ENCODE measurements at places on chromosomes 13 and 19.

GRCh38 chr13:51999510-51999911 is 11.7 kb downstream of the ATP7B start:
- no peaks in the 10 kb centered on the region for H3K36me3 ChIP-seq
- H3K4me3 ChIP-seq, result no peak overlapping the region
- no peak for DNase-seq

DNA sequence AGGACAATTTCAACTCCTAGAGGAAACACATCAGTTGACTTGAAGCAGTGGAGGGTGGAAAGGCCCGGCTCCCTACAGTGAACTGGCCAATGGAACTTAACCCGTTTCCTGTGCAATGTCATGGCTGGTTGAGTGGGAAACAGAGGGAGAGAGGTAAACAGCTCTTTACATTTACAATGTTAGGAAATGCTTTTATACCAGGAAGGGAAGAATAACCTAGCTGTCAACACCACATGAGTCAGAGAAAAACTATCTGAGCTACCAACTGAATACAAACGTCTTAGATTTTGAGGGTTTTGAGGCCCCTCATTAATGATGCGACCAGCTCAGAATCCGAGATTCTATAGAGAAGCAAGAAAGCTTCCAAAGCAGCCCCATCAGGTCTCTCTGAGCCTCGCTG is 36.7 kb downstream of the CARD8 start:
- H3K36me3 ChIP-seq, result peaks cover 51% of the 10 kb centered on the region
- H3K4me1 ChIP-seq, result peaks cover 3% of the 10 kb centered on the region
- no peak overlapping the region for H3K4me3 ChIP-seq
- no peak overlapping the region for H3K27ac ChIP-seq

DNA sequence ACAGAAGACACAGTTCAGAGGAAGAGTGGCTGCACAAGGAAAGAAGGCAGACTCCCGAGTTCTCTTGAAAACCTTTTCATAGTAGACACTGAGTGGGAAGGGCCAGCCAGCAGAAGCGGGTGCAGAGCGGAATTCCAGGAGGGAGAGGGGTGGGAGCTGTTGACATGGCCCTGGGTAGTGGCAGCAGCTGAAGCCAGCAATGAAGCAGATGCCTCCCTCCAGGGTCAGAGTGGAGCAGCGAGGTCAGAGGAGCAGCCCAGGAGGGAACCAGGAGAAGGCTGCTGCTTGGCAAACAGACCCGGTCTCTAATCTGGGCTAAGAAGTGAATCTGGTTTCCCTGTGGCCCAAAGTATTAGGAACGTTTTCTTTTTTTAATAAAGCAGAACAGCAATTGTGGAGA is 73.9 kb upstream of the SPATA13 start:
- no peak overlapping the region for H3K4me3 ChIP-seq

DNA sequence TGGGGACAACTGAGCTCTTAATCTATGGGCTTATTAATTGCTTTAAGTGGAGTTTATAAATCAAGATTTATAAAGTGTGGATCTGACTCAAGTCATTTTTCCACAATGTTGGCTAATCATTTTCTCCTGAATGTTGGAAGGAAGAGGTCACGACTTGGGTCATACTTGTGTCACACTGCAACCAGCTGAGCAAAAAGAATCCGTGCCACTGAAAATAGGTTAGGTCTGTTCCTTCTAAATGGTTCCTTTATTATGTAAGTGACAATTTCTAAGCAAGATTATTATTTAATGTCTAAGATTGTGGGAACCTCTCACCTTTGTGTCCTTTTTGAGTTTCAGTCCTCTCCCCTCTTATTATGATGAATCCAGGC is 178.6 kb downstream of the SHISA2 start:
- H3K27ac ChIP-seq, result no peak overlapping the region
- peak overlapping the region; percentile 40 for H3K4me3 ChIP-seq
- no peaks in the 10 kb centered on the region for H3K27me3 ChIP-seq

DNA sequence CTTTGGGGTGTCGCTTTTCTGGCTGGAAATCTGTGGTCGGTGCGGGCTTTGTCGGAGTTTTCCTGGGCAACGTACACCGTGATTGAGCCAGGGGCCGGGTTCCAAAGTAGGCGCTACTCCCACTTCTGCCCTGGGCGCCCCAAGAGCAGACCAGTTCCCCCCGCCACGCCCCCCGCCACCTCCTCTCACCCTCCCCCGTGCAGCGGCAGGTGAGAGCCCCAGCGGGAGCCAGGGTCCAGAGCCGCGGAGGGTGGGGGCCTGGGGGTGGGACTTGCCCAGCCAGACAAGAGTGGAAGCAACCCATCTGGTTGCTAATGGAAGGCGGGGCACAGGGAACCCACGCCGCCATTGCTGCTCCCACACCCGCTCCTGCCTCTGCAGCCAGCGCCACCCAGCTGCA is 2195.9 kb downstream of the PCDH9 start:
- no peaks in the 10 kb centered on the region for H3K4me1 ChIP-seq
- H3K27ac ChIP-seq, result no peak overlapping the region
- H3K27me3 ChIP-seq, result no peaks in the 10 kb centered on the region

- H3K27me3 ChIP-seq, result no peaks in the 10 kb centered on the region
- H3K36me3 ChIP-seq, result peaks cover 20% of the 10 kb centered on the region
- no peak overlapping the region for H3K27ac ChIP-seq
- no peak overlapping the region for H3K4me3 ChIP-seq
- no peak for DNase-seq
Observed at GRCh38 chr19:55686311-55687050, 11.5 kb downstream of the EPN1 start.

- DNase-seq, result no peak
- H3K27me3 ChIP-seq, result no peaks in the 10 kb centered on the region
- H3K36me3 ChIP-seq, result no peaks in the 10 kb centered on the region
- H3K4me3 ChIP-seq, result no peak overlapping the region
- no peaks in the 10 kb centered on the region for H3K4me1 ChIP-seq
- no peak overlapping the region for H3K27ac ChIP-seq
Observed at GRCh38 chr13:23440821-23441618, 7.5 kb upstream of the SACS start.

- H3K36me3 ChIP-seq, result peaks cover 7% of the 10 kb centered on the region
- DNase-seq, result no peak
- H3K27me3 ChIP-seq, result no peaks in the 10 kb centered on the region
Observed at GRCh38 chr13:114106991-114107685, 25.3 kb downstream of the RASA3 start.

DNA sequence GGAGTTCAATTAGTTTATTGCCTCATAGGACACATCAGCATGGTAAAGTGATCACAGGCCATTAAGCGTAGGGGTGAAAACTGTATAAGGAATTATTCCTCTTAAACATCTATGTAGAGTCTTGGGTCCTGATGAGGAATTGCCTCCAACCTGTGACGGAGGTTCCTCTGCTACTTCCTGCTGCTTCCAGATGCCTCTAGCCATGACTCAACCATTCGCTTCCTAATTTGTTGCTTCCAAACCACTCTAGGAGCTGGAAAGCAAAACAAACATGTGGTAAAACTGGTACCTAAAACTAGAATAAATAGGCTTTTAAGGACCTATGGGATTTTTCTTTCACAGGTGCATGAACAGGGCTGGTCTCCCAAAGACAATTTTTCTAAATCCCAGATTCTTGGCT is 253.8 kb downstream of the KLF12 start:
- H3K27me3 ChIP-seq, result no peaks in the 10 kb centered on the region
- no peak for DNase-seq
- no peak overlapping the region for H3K27ac ChIP-seq
- no peak overlapping the region for H3K4me3 ChIP-seq
- peaks cover 29% of the 10 kb centered on the region for H3K4me1 ChIP-seq
- H3K36me3 ChIP-seq, result peaks cover 27% of the 10 kb centered on the region

DNA sequence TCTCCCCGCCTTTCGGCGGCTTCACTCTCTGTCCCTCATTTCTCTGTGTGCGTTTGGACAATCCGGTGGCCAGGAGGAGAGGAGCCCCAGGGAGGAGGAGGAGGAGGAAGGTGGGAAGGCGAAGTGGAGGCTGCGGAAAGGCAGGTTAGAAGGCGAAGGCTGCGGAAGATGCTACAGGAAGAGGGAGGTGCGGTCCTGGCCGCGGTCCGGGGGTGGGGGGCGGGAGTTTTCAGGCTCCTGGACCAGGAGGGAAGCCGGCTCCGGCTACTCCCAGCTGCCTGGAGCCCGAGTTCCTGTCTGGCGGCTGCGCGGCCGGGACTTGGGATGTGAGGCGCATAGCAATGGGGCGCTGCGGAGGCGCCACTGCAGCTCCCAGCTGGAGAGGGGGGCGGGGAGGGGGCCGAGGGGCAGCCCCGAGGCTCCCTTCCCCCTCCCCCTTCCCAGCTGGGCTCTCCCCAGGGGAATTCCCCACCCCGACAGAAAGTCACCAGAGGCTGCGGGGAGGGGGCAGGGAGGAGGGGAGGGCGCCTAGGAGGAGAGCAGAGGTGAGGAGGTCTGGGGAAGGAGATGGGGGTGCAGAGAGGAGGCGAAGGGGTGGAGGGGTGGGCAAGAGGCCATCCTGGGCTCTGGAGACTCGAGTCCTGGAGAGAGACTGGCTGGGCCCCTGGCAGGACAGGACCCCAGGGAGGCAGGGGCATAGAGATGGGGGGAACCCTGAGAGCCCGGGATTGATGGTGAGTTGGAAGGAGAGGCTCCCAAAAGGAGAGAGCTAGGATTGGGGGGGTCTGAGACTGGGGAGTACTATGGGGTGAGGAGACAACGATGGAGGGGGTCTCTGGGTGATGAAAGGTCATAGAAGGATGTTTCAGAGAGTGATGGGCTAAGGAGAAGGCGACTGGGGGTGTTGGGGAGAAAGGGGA is 2.0 kb downstream of the LRRC4B start:
- no peak overlapping the region for H3K4me3 ChIP-seq
- no peak overlapping the region for H3K27ac ChIP-seq
- peak; percentile 61 for DNase-seq
- H3K36me3 ChIP-seq, result no peaks in the 10 kb centered on the region
- H3K27me3 ChIP-seq, result peaks cover 64% of the 10 kb centered on the region

All from activated naive CD8-positive, alpha-beta T cell treated with anti-CD3 and anti-CD28 coated beads, Interleukin-2, amount 50 U/mL, for 24 hours (primary cell).